ENCODE measurements at places on chromosomes 5 and 9.

GRCh38 chr5:27353540-27353939, 315.2 kb upstream of the CDH9 start:
- DNase-seq = no peak

- DNase-seq = no peak
These were observed 334.0 kb downstream of the NFIB start for GRCh38 chr9:13979941-13980318.

DNA sequence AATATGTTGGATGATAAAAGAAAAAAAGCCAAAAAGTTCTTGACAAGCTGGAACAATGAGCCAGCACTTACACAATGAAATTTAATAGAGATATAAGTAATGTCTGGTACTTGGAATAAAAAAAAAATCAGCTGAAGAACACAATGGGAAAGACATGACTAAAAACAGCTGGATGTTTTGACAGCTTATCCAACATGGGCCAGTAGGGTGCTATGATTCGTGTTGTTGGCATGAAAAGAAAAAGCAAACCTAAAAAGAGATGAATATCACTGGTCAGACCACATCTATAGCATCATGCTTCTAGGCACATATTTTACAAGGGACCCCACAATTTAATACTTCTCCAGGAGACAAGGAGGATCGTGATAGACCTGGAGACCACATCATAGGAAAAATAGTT, 175.3 kb downstream of the ARL15 start:
- no peak for DNase-seq

GRCh38 chr9:15529566-15530324, 19.0 kb upstream of the PSIP1 start:
- DNase-seq = no peak
